HTR-8/SVneo (cell line): ENCODE measurements at places on chromosomes 6 and 20.

GRCh38 chr6:95515975-95516374 is 61.4 kb upstream of the MANEA start:
- no peak for DNase-seq

- DNase-seq = no peak
These were observed 3.0 kb upstream of the HUS1B start for GRCh38 chr6:659716-660581.

DNA sequence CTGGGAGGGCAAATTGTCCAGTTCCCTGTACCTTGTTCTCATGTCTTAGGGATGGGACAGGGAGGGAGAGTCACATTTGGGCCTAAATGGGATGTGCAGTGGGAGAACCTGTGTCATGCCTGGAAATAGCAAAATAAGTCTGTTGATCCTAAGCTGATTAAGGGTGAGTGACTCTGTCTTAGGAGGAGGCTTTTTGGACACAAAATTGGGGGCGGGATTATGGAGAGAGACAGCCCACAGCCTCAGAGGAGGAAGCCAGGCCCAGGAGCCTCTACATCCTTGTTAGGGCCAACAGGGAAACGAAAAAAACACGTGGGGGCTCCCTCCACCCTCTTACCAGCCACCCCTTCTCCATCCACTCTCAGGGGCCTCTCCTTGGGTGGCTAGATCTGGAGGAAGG is 2.2 kb downstream of the KCNB1 start:
- no peak for DNase-seq

- DNase-seq = peak; percentile 81
These were observed 24.0 kb upstream of the SCML4 start for GRCh38 chr6:107847844-107848802.

DNA sequence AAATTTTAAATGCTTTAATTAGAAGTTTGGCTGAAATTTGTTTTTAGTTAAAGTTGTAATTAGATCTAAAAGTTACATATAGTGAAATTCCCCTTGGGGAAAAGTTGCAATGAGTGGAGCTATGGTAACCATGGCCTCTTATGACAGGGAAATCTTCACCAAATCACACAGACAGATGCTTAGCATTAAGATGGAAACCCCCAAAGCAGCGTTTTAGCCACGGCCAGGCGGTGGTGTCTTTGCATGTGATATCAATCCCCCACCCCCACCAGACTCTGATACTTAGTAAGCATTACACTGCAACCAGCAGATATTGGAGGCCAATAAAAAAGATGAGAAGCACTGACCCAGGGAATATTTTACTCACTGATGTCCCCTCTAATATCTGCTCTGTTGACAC is 75.7 kb downstream of the REPS1 start:
- DNase-seq = no peak

- no peak for DNase-seq
These were observed 121.2 kb upstream of the SASH1 start for GRCh38 chr6:148221196-148221979.

DNA sequence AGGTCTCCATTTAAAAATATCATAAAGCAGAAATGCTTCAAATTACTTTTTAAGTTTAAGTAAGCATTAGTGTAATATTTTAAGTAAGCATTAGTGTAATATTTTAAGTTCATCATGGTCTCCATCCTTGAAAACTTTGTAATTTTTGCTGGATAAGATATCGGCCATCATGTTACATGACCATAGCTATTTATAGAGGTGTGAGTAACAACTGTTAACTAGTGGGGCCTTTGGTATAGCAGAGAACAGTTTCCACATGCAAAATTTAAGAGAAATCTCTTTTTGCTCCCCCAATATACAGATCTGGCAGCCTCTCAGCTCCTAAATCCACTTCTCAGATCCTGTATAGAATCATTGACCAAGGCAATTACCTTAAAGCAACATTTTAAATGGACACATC is 468 bp downstream of the TRDN start:
- no peak for DNase-seq

DNA sequence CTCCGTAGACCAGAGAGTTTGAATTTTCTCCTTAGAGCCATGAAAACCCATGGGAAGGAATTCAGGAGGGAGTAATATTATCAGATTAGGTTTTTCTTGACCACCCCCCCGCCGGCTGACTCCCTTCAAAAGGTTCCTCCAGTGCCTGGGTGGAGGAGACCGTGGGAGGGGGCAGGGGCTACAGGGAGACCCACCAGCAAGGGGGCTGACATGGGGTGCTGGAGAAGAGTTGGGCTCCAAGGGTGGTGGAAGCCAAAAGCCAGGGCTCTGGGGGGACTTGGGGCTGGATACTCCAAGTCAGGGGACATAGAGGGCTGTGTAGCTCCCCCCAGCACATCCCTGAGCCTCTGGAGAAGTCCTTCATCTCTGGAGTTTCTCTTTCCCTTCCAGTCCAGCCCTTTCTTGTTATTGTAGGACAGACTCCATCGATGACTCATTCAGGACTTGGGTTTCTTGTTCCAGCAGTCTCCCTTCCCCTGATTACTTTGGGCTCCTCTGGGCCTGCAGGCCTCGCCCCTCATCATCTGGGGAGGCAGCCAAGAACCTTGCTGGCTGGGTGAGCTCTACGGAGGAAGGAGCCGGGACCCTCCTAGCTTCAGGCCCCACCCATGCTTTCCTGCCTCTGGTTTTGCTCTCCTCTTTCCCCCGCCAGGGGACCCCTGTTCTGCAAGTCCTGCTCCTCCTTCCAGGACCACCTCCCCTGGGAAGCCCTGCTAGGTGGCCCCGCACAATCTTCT is 10.5 kb upstream of the KIAA1755 start:
- peak; percentile 98 for DNase-seq

DNA sequence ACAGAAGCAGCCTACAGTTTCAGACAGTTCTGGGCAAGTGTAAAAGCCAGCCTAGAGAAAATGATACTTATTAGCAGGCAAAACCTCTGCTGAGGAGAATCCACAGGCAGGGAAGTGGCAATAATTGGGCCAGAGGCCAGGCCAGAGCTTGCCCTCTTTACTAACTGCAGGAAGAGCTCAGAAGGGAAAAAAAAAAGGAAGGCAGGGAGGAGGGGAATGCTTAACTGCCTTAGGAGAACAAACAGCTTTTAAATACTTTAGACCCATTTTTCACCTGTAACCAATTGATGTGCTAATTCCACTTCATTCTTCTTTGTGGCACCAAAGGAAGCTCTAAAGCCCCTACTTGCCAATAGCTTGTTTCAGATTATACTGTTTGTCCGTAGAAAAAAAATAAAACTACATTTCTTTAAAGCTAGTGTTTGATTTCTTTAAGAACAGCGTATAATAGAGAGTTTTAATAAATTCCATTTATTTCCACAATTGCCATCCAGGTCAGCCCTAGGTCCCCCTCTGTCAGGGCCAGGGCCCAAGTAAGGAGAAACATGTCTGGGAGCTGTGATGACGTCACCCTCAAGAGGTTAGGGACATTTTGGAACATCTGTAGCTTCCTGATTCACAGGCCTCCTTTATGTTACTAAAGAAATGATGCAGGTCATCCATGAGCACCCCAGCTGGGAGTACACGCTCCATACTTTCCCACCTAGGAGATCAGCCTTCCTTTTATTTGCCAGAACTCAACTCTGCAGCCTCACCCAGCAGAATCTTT is 384.3 kb downstream of the CDC5L start:
- DNase-seq = no peak

GRCh38 chr20:31845300-31845863 is at the start of gene FOXS1:
FOXS1 (minus strand) TSS chr20:31845604; CDS start chr20:31845542, 62 bp downstream.
- DNase-seq = no peak

DNA sequence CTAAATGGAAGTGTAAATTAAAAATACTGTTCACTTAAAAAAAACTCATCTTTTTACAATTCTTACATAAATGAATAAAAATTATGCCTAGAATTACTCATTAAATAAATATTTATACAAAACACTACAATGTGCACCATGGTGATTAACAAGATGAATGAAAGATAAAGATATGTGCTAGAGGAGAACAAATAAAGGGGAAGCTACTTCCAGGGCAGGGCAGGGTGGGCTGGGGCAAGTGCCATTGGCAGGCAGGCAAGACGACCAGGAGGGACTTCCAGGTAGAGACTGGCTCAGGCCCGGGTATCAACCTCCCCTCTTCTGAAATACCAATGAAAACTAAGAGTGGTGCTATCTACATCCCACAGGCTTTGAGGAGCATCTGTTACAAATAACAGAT is 20.4 kb downstream of the PREP start:
- no peak for DNase-seq

DNA sequence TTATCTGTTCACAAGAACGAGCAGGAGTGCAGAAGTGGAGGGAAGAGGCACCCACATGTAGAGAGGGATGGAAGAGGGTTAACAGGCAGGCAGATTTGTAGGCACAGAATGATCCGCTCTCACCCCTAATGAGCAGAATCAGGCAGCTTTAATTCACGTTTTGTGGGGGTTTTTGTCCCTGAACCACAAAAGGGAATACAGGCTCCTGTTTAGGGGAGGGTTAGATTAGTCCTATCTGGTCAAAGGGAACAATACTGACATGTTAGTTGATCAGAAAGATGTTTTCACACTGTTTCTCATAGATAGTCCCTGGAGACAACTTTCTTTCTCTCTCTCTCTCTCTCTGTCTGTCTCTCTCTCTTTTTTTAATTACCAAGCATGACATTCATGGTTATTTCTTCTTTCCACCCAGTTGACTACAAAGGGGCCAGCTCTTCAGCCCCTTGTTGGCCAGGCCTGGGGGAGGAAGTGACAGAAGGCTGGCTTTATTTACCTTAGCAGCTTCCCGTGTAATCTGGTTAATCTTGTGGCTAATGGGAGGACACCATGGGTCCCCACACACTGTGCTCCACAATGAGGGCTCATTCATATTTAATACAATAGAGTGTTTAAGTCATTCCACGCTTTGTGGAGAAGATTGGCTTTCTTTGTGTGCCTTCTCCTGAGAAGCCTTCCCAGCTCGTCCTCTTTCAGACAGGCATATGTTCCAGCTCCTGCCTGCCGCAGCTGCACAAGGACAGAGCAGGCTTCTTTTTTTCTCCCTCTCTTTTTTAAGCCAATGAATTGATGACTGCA is 958.8 kb downstream of the TFAP2A start:
- no peak for DNase-seq

DNA sequence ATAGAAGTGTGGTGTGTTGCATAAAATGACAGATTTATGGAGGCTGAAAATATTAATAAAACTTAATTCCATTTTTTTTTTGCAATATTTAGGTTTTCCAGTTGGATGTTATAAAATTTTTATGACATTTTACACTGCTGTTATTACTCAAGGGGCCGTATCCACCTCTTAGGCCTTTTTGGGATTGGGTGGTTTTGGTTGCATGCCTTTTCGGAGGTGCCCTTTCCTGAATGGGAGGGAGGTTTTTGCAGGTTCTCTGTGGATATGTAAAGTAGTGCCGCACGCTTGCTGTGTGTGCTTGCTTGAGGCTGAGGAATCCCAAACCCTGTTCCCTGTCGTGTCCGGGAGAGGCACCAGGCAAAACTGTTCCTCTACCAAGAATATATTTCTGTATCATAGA is 6.8 kb downstream of the ARID1B start:
- DNase-seq = no peak

GRCh38 chr6:54403096-54403495 is 94.9 kb downstream of the TINAG start:
- DNase-seq = no peak

GRCh38 chr6:56032715-56033260 is 157.4 kb upstream of the BMP5 start:
- no peak for DNase-seq

- no peak for DNase-seq
These were observed 141.1 kb downstream of the EPHA7 start for GRCh38 chr6:93278241-93278640.

DNA sequence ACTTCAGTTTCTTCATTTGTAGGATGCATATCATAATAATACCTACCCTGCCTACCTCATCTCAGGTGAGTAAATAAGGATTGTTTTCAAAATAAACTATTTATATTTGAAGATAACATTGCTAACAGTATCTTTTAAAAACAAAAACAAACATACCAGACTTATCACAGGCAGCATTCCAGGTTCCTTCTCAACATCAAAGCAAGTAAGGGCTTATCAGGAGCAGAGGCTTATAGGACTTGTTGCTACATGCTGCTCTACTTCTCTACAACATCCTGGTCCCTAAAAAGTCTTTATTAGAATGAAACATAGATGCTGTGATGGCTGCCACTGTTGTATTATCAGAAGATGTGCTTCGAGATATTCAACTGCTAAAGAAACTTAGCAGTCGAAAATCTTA is 149.2 kb upstream of the PRDM1 start:
- no peak for DNase-seq

DNA sequence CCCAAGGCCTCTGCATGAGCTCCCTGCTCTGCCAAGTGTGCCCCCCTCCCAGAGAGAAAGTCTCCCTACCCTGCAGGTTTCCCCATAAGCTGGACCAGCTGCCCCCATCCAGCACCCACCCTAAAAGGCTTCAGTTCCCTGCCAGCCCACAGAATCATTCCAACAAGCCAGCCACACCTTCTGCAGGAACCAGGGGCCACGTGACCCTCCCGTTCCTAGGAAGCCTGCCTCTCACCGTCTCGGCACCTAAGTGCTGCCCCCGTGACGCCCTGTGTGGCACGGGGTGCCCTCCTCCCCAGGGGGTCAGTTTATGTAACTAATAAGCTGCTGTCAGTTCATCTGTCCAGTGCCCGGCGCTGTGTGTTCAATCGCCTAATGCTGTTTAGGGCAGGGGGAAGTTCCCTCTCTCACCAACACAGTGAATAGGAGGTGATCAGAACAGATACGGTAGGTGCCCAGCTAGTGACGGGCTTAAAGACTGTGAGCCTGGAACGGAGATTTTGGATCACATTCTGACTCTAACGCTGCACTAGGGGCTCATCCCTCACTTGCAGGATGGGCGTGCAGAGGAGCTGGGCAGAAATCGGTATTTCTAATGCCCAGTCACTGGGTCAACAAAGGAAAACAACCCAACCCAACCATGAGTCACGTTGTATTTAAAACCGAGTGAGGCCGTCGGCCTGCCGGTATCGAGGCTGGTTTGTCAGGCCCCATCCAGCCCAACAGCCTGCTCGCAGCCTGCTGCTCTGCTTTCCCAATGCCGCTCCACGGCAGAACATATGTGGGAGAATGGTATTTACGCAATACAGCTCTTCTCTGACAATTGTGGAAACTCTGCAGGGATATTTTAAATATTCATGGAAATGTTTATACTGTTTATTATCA is 56.0 kb downstream of the RAMACL start:
- no peak for DNase-seq

GRCh38 chr6:32718879-32719278 is 22.3 kb upstream of the HLA-DQA2 start:
- DNase-seq = no peak

- no peak for DNase-seq
These were observed 8.6 kb downstream of the VNN2 start for GRCh38 chr6:132749111-132749510.
